ENCODE measurements at places on chromosomes 1 and 21.
A peak's percentile ranks its signal among the peaks of the same experiment; 100 is the strongest.

GRCh38 chr1:162629651-162630050 lies 2.6 kb upstream of the DDR2 start:
- peak; percentile 83 for DNase-seq

- DNase-seq, result no peak
Measured at GRCh38 chr1:173295995-173296394, 88.9 kb upstream of the TNFSF4 start.

- DNase-seq, result no peak
Measured at GRCh38 chr1:161502181-161502580, 3.1 kb upstream of the FCGR2A start.

DNA sequence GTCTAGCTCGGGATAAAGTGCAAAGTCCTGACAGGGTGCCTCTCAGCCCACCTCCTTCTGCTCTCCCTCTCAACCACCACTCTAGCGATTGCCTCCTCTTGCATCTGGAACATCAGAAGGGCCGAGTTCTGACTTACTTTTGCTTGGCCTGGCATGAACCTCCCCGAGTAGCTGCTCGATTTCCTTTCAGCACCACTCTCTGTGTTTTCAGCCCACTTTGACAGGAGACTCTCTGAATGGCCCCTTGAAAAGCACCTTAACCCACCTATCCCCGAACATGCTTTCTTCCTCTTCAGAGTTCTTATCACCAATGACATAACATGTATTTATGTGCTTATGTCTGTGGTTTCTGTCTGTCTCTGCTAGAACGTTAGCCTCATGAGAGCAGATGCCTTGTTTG lies 225.8 kb upstream of the RUNX1 start:
- no peak for DNase-seq

DNA sequence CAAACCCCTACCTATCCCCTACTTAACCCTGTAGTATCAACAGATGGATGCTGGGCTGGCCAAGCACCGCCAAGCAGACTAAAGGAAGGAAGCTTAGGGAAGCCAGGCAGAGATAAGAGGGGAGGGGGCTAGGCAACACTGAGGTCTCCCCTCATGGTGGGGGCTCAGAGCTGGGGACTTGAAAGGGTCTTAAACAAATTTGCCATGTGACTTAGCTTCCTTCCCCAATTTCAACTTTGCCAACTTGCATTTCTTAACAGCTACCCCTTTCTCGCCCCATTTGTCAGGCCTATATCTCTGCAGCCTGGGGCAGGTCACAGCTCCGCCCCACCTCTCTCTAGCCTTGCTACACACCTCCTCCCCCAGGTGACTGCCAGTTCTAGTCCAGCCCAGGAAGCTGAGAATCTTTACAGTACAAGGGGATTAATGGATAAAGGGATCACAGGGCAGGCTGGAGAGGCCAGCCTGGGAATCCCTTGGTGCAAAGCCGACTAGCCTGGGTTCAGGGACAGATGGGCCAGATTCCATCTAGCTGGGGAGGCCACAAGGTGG lies 3.4 kb downstream of the KIF21B start:
- no peak for DNase-seq

GRCh38 chr1:248861616-248862015 lies 2.7 kb upstream of the ZNF692 start:
- no peak for DNase-seq
